ENCODE measurements at places on chromosomes 7 and 10.

DNA sequence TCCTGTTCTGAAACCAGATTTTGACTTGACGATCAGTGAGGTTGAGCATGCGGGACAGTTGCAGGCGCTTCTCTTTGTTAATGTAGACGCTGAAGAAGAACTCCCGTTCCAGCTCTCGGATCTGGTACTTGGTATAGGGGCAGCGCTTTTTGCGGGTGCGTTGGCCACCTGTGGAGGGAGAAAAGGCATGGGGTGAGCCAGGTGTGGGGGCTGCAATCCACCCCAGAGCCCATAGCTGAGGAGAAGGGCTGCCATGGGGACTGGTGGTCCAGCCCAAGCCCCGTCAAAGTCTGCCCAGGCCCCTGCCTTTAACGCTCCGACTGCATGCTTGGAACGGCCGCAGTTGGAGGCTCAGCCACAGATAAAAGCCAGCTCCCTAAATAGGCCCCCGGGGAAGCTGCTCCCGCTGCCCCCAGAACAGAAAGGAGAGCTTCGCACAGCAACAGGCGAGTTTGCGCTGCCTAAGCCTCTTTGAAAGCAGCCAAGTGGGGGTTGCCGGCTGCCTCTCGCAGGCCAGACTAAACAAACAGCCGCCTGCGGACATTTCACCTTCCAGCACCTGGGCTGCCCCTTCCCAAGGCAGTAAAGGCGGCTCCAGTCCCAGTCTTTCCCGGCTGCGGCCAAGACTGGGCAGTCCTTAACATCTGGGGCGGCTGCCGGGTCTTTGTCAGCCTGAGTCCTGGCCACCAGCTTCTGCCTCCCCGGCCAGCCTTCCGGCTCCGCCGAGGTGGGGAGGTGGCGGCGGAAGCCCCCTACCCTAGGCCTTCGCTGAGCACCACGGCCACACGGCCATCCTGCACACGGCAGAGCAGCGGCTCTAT, 2.0 kb downstream of the HOXA11 start:
- DNase-seq: no peak

DNA sequence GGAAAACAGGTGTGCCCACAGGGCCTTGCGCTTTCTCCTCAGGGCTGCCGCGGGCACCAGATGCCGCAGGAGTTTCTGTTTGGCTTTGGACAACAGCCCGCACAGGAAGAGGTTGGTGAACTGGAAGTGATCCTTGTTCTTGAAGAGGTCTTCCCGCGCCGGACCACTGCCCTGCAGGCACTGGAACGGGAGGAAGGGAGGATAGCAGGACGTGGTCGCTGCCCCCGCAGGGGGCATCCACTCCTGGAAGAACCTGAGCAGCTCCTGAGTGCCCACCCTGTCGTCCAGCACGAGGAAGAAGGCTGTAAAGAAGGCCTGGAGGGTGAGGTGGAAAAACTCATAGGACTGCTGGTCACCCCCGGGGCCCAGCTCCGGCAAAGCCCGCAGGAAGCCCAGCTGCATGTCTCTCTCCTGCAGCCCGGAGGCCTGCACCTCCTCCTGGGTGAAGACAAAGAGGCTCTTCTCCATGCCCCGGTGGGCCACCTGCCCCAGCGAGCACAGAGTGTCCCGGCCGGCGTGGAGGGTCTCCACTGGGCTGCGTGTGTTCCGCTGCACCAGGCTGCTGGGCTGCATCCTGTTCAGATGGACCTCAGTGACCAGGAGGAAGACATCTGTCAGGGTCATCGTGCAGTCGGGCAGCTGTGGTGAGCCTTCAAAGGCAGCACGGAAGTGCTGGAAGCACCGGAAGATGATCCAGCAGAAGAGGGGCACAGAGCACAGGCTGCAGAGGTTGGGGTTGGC, 26.9 kb downstream of the NOD1 start:
- DNase-seq: no peak

- DNase-seq: peak; percentile 88
Measured at GRCh38 chr10:132407846-132408278, 10.9 kb downstream of the PWWP2B start.

- no peak for DNase-seq
Measured at GRCh38 chr7:10977113-10977512, 3.4 kb downstream of the PHF14 start.

GRCh38 chr7:94088560-94088959, 84.4 kb upstream of the BET1 start:
- DNase-seq: no peak

- DNase-seq: no peak
Measured at GRCh38 chr10:685613-686012, 3.9 kb downstream of the DIP2C start.

DNA sequence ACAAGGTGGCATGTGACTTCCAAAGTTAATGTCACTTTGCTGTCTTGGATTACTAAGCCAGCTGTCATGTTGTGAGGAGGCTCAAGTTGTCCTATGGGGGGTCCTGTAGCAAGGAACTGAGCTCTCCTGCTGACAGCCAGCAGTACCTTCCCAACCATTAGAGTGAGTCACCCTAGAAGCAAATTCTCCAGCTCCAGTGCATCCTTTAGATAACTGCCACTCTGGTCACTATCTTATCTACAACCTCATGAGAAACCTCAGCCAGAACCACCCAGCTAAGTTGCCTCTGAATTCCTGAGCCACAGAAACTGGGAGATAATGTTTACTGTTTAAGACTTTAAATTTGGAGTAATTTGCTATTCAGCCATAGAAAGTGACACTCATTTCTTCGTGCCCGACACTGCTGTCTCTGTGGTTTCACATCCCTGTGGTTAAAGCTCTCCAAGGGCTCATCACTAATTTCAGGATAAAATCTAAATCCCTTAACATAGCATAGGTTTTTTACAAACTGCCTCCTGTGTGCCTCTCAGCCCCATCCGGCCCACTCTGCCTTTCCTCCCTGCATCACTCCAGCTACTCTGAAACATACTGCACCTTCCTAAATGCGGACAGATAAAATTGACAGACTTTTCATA, 83.5 kb downstream of the PRR15 start:
- no peak for DNase-seq

DNA sequence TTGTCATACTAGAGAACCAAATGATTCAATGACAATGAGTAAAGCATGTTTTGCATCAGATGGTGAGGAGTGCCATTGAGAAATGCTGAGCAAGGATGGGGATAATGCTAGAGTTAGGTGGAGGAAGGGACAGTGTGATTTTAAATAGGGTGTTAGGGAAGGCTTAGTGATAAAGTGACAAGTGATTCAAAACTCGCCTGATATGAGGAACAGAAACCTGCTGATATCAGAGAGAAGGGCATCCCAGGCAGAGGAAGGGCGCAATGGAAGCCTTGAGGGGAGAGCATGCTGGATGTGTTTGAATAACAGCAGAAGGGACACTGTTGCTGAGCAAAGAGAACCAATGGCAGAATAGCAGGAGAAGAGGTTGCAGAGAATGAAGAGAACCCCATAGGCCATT, 196.2 kb downstream of the NRG3 start:
- no peak for DNase-seq

GRCh38 chr7:139645572-139646523, 122.4 kb downstream of the CLEC2L start:
- peak; percentile 44 for DNase-seq

GRCh38 chr10:129870474-129870757, 93.7 kb downstream of the EBF3 start:
- DNase-seq: no peak

DNA sequence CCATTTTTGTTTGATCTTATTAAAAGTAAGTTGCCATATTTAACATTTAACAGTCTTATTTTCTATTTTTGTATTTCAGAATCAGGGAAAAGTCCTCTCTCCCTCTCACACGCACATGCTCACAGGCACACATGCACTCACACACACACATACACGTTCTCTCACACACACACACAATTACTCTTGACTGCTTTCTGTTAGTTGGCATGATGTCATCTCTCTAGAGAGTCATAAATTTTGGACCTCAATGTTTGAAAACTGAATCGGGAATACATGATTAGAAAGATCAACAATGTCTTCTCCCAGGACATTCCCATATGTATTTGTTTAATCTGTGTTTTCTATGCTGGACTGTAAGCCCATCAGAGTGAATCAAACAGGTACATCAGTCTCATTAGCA, 165.7 kb upstream of the AHR start:
- no peak for DNase-seq

DNA sequence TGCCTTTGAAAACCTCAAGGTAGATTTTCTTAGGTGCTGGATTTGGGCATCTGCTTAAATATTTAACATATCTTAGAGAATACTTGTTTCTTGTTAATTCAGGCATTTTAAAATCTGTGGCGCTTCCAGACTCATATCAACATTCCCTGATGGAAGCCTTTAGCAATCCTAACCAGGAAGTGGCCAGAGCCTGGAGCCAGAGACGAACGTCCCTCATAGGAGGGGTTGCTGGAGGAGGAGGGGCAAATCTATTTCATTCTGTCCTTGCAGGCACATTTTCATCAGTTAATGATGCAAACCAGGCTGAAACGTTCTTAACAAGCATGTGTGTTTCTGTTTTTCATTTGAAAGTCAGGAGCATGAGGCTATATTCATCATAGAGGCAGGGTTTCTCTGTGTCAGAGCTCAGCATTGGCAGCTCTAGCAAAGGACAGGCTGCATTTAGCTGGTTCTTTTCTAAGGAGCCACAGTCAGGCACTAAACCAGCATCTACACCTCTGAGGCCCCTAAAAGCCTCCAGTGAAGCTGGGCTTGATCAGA, 17.8 kb upstream of the IFIT2 start:
- DNase-seq: no peak

GRCh38 chr10:50152792-50153272, 85.1 kb downstream of the WASHC2A start:
- DNase-seq: no peak

DNA sequence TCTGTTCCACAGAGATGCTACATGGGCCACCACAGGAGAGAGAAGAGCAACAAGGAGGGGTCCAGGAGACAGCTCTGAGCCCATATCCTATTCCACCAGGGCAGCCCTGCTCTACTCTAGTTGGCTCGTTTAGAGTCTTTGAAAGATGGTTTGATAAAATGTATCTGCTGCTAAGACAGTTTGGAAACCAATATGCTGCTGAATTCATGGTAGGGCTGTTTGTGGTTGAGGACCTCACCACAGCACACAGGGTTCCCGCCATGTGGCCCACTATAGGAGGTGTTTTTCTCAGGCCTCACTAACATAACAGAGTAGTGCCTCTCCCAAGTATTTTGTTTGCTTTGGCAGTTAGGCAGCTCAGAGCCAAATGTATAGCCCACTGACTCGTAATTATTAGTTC, 35.8 kb upstream of the ZC3HAV1L start:
- DNase-seq: no peak

- no peak for DNase-seq
Measured at GRCh38 chr7:33806298-33807154, 98.8 kb upstream of the BMPER start.

GRCh38 chr10:104906112-104906511, 265.0 kb downstream of the SORCS3 start:
- DNase-seq: no peak

- no peak for DNase-seq
Measured at GRCh38 chr10:86785037-86785436, 28.6 kb downstream of the BMPR1A start.

GRCh38 chr7:76368190-76368589, 9.4 kb upstream of the YWHAG start:
- no peak for DNase-seq

DNA sequence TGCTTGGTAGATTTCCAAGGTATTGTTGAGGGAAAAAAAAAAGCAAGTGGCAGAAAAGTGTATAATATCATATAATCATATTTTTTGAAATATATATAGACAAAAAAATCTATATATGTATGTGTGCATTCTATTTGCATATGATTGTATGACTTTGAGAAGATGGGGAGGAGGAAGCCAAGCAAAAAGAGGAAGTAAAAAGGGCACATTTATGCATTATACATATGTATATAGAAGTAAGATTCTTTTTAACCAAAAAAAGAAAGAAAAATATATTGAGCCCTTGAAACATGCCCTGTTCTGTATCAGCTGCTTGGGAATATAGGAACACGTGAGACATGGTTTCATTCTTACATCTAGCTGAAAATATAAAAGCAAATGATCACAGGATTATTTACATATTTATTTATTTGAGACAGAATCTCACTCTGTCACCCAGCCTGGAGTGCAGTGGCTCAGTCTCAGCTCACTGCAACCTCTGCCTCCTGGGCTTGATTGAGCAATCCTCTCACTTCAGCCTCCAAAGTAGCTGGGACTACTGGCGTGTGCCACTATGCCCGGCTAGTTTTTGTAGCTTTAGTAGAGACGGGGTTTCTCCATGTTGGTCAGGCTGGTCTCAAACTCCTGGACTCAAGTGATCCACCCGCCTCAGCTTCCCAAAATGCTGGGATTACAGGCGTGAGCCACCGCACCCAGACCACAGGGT, 18.0 kb upstream of the SLF2 start:
- DNase-seq: no peak

- DNase-seq: peak; percentile 99
Measured at GRCh38 chr10:125123476-125124114, 36.8 kb downstream of the CTBP2 start.

- DNase-seq: peak; percentile 57
Measured at GRCh38 chr7:82049891-82050533, 280.2 kb upstream of the HGF start.

GRCh38 chr10:5830629-5831445, 17.6 kb upstream of the GDI2 start:
- no peak for DNase-seq

GRCh38 chr10:34150103-34150502, 665.0 kb downstream of the PARD3 start:
- DNase-seq: no peak

GRCh38 chr10:76047521-76047920, 616.1 kb downstream of the LRMDA start:
- DNase-seq: no peak

DNA sequence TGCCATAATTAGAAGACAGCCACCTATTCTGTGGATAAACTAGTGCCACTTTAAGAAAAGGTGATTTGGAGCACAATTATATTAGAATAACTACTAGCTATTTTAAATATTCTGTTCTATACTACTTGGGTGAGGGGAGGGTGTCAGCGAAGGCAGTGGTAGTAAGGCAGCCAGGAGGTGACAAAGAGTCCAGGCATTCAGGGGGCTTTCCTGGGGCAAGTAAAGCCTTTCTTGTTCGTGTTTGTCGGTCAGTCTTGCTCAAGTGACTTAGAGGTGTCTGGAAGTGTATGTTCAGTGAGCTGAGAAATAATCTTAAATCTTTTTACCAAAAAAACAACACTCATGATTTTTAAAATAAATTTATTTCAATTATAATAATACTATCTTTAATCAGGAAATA, 34.4 kb downstream of the ADD3 start:
- no peak for DNase-seq

- DNase-seq: no peak
Measured at GRCh38 chr7:46146454-46147255, 225.6 kb upstream of the IGFBP3 start.

DNA sequence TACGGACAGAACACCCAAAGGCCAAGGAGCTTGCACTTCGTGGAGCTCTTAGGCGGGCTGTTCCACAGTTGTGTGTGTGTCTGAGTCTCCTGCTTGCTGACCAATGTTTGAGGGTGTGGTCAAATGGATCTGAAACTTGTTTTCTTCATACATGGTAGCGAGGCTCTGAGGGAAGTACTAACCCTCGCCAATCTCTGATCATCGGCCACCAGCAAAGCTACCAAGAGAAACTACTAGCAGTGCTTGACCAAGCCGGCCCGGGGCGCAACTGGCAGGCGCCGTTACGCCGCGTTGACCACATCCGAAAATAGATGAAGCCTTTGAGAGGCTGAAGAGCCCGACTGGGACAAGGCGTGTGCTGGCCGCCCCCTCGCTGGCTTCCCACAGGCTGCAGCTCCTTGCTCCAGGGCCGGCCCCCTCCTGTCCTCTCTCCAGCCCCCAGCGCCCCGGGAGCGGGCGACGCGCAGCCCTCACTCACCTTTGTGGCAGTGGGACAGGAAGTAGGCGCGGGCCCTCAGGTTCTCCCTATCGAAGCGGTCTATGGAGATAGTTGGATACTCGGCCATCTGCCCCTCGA, 384 bp downstream of the DCLRE1C start:
- DNase-seq: peak; percentile 34

- no peak for DNase-seq
Measured at GRCh38 chr10:79024296-79024695, 44.5 kb upstream of the ZMIZ1 start.
